ENCODE measurements at places on chromosomes 1 and 21.

DNA sequence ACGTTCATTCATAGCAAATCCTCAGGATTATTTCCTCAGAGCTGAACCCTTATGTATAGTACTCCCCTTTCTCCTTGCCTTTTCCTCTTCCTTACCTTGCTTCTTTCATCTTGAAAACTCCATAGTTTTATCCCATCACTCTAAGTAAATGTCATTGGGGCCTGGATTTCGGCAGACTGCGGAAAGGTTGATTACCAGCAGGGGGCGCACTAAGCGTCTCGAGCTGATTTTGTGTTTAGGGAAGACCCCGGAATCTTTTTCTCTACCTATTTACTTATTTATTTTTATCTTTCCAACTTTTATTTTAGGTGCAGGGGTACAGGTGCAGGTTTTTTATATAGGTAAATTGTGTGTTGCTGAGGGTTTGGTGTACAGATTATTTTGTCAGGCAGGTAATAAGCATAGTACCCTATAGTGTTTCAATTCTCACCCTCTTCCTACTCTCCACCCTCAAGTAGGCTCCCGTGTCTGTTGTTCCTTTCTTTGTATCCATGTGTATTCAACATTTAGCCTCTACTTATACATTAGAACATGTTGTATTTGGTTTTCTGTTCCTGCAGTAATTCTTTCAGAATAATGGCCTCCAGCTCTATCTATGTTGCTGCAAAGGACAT is 11.4 kb upstream of the MTARC1 start:
- no peak for DNase-seq

GRCh38 chr1:150528196-150528595 is 12.6 kb downstream of the FALEC start:
- DNase-seq = no peak

- DNase-seq = no peak
These were observed 14.9 kb upstream of the IER5 start for GRCh38 chr1:181073638-181074037.

- DNase-seq = no peak
These were observed 18.0 kb downstream of the WDR4 start for GRCh38 chr21:42861311-42861847.

DNA sequence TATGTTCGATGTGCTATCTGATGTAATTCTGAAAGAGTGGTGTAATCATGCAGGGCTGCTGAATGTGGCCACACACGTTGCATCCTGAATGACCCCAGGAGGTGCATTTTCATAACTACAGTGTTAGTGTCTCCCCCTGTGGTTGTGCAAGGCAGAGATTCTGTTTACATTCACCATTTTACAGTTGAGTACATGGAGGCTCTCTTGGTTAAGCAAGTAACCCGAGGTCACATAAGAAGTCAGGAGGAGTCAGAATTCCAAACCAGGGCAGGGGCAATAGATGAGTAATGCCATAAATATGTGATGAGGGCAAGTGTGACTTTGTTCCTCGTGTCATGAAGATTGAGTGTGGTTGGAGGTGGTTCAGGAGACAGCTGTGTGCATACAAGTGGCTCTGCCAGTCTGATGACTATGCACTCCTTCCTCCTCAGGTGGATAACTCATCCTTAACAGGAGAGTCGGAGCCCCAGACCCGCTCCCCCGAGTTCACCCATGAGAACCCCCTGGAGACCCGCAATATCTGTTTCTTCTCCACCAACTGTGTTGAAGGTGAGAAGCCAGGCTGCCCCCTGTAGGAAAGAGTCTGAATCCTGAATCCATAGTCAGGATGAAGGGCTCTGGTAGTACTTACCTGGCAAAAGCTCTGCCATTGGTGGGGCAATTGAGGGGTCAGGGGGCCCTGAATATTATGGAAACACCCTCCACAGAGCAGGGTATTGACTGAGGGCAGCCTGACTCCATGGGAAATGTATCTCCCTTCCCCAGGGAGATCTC is 9.3 kb downstream of the ATP1A2 start:
- DNase-seq = peak; percentile 97

DNA sequence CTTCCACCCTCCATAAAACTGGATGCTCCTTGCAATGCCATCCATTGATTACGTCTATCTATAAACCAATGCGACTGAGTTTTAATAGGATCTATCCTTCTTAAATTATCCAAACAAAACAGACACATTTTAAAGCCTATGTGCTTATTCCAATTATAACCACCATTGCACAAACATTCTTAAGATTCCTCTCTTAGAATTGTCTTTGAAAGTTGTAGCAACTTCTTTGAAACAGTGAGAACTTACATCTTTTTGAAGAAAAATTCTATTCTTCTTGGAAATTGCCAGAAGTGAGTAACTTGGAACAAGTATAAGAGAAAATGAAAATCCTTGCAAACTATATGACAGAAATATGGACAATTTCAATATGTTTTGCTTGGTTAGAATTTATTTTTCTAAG is at the start of gene KRTAP26-1:
KRTAP26-1 (minus strand) TSS at position 101 of the 400 bp plus-strand sequence. CDS start 280 bp downstream, outside the sequence.
- DNase-seq = no peak

Measured in HS-5 (cell line).